ENCODE measurements at places on chromosomes 3 and 15.
A peak's percentile ranks its signal among the peaks of the same experiment; 100 is the strongest.

GRCh38 chr3:88824666-88825564 lies 282.5 kb upstream of the EPHA3 start:
- DNase-seq, result no peak

DNA sequence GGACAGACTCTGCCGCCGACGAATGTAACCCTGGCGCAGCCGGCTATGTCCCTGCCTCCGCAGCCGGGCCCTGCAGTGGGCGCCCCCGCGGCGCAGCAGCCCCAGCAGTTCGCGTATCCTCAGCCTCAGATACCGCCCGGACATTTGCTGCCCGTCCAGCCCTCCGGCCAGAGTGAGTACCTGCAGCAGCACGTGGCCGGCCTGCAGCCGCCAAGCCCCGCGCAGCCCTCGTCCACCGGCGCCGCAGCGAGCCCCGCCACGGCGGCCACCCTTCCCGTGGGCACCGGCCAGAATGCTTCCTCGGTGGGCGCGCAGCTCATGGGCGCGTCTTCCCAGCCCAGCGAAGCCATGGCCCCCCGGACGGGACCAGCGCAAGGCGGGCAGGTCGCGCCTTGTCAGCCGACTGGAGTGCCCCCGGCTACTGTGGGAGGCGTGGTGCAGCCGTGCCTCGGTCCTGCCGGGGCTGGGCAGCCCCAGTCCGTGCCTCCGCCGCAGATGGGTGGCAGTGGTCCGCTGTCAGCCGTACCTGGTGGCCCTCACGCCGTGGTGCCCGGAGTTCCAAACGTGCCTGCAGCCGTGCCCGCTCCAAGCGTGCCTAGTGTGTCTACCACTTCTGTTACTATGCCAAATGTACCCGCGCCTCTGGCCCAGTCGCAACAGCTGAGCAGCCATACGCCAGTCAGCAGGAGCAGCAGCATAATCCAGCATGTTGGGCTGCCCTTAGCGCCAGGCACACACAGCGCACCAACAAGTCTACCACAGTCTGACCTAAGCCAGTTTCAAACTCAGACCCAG lies 2.4 kb downstream of the TSC22D2 start:
- DNase-seq, result peak; percentile 54

- DNase-seq, result no peak
Observed at GRCh38 chr3:55367384-55367783, 119.7 kb downstream of the WNT5A start.

DNA sequence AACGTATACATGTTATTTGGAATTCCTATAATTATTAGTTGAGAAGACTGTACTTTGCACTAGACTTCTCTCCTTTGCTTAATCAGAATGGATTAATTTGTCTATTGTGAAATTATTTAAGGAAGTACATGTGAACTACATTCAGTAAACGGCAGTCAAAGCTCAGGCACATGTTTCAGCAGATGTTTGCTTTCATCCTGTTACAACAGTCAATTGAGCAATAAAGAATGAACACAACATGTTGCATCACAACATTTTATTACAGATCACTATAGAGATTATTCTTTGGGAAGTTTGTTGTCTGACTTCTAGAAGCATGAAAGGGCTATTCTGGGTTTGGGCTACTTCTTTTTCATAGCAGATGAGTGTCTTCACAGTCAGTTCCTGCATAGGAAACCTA lies 39.2 kb downstream of the RAB27A start:
- DNase-seq, result peak; percentile 42

GRCh38 chr3:127473244-127474024 lies 117.1 kb downstream of the TPRA1 start:
- DNase-seq, result no peak

DNA sequence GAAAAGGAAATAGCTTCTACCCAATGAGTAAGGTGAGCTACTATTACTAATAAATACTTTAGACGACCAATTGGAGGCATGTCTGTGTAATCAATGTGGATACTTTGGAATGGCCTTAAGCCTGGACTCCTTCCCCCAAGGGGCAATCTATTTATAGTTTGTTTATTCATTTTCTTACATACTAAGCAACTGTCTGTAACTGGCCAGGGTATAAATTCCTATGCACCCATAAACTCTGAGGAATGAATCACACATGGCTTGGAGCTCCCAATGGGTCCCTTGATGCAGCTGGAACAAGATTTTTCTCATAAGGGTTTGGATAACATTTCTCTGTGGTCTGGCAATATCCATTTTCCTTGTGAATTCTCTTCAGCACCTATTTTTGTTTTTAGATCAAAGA lies 506.8 kb downstream of the EDEM1 start:
- no peak for DNase-seq

DNA sequence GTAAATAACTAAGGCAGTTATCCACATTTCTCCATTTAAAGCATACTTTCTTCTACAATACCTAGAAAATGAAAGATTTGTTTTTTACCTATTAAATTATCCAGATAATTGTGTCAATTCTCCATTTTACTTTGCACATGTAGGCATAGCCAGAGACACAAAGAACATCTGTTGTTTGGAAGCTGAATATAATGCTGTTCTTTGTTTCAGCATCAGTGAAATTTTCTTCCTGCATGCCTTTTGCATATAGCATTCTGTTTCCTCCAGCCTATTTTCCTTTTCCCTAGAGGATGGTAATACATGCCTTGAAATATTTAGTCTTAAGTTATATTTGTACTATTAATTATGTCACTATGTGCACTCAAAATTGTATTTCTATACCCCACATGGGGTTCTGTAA lies 233.7 kb downstream of the CNTN6 start:
- no peak for DNase-seq

DNA sequence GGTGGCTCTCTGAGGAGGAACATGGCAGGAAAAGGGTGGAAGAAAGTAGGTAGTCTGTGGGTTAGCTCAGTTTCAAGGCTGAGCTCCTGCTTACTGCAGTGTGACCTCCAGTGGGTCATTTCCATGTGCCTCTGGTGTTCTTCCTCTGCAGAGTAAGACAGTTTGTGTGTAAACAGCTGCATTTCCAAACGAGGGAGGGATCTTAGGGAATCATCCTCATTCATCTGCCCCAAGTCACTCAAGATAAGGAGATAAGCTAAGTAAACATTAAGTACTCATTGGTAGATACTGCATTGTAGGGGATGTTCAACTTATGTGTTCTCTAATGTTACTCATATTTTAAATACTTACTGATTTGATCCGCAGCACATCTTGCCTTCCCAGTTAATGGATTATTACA lies 83.6 kb downstream of the CLSTN2 start:
- no peak for DNase-seq

DNA sequence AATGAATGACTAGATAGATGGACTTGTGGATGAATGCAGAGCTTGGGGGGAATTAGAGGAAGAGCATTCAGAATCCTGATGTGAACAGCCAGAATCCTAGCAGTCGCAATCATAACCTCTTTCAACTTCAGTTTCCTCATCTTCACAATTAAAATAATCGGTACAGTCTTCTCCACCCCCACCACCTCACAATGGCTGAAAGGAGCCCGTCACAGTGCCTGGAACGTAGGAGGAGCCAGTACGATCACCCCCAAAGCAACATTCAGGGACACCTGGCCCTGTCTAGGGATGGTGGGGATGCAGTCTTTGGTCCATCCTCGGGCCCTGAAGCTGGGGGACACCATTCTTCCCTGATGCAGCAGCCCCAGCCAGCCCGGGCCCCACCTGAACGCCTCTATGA lies 80.4 kb upstream of the RPL32 start:
- no peak for DNase-seq

Data from prostate gland (tissue), 2 donors.